ENCODE measurements at places on chromosomes 12 and 14.

- peak; percentile 78 for DNase-seq
Observed at GRCh38 chr14:96616161-96616721, 114.1 kb downstream of the PAPOLA start.

DNA sequence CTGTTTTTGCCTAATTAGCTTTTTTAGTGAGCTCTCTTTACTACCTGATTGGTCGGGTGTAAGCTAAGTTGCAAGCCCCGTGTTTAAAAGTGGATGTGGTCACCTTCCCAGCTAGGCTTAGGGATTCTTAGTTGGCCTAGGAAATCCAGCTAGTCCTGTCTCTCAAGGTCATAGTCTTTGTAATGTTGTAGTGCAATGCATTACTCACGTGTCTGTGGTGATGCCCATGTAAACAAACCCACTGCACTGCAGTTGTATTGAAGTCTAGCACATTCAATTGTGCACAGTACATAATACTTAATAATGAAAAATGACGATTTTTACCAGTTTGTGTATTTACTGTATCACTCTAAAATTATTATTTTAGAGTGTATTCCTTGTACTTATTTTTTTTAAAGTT, 335.5 kb downstream of the NUAK1 start:
- no peak for DNase-seq

GRCh38 chr12:39427360-39427808, 15.5 kb downstream of the KIF21A start:
- DNase-seq = no peak

GRCh38 chr14:54695196-54695595, 128.3 kb downstream of the SAMD4A start:
- DNase-seq = no peak

GRCh38 chr14:24965934-24966578, 83.9 kb downstream of the STXBP6 start:
- no peak for DNase-seq

DNA sequence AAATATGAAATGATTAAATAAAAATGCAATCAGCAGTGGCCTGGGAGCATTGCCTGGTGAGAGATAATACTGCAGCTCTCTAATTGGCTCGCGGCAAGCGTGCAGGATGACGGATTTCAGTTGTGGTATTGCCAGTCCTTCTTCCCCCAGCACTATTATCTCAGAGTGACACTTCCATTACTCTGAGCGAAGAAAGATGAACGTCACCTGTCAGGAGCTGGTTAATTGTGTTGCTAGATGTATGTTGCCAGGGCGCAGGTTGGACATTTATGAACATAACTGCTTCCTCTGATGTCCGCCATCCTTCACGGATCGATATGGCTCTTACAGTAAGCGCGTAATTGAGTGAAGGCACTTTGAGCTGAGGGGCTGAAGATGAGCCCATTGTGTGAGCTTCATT, 374.9 kb downstream of the PDZRN4 start:
- no peak for DNase-seq

GRCh38 chr12:64147011-64147631, 75.0 kb downstream of the KICS2 start:
- DNase-seq = no peak

DNA sequence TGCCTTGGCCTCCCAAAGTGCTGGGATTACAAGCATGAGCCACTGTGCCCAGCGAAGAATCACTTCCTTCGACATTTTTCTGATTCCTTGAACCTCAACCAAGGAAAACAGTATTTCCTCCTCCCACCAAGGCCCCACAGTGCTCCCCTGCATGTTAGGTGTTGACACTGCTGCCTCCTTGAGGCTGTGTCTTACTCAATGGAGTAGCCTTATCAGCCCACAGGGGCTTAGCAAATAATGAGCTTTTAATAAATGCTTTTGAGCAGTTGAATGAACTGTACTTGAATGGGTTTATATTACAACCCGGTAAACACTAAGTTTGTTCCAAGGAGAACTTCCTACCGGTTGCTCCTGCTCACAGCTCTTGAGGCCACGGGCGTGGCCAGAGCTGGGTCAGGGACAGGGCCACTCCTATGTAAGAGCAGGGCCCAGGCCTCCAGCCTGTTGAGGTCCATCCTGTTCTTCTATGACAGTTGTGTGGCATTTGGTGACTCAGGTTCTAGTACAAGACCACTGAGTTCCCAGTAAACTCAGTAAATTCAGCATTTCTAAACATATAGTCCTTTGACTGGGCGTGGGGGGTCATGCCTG, 36.8 kb upstream of the TUBA1A start:
- DNase-seq = peak; percentile 89

- DNase-seq = peak; percentile 14
Observed at GRCh38 chr14:42047421-42048055, 440.9 kb downstream of the LRFN5 start.

GRCh38 chr14:77316872-77317301, 3.8 kb downstream of the POMT2 start:
- DNase-seq = no peak

DNA sequence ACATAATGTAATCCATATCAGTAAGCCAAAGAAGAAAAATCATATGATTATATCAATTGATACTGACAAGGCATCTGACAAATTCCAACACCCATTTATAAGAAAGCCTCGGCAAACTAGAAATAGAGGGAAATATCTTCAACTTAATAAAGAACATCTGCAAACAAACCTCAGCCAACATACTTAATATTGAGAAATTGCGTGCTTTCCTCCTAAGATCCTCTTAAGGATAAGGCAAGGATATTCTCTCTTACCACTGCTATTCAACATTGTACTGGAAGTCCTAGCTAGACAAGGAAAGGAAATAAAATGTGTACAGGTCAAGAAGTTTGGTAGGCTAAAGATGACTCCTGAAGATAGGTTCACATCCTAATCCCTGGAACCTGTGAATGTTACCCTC, 115.9 kb downstream of the DERA start:
- DNase-seq = no peak

DNA sequence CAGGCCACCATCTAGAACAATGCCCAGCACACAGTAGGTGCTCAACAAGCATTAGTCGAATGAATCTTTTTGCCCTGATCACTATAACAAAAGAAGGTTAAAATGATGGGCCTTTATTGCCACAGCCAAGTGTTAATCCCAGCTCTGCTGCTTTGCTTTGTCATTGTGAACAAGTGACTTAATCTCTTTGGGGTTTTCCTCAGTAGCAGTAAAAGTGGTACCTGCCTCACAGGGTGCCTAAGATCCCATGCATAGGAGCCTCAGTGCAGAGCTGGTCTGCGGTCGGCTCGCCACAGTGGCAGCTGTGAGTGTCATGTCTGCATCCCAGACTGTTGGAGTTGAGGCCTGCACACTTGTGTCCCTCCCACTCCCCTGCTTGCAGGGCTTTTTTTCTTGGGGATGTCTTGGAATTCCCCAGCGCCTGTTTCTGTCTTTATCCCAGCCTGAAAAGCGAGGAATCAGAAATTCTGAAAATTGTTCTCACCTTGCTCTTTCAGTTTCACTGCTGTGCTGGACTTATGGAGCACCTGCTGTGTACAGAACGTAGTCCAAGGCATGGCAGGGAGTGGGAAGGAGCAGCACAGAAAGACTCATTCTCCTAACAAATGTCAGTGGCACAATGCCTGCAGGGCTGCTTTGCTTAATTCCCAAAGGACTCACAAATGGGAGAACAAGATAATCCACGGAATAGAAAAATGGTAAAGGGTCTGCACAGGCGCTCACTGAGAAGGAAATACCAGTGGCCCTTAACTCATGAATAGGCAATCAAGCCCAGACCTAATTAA, 90.8 kb downstream of the EML1 start:
- DNase-seq = peak; percentile 37

DNA sequence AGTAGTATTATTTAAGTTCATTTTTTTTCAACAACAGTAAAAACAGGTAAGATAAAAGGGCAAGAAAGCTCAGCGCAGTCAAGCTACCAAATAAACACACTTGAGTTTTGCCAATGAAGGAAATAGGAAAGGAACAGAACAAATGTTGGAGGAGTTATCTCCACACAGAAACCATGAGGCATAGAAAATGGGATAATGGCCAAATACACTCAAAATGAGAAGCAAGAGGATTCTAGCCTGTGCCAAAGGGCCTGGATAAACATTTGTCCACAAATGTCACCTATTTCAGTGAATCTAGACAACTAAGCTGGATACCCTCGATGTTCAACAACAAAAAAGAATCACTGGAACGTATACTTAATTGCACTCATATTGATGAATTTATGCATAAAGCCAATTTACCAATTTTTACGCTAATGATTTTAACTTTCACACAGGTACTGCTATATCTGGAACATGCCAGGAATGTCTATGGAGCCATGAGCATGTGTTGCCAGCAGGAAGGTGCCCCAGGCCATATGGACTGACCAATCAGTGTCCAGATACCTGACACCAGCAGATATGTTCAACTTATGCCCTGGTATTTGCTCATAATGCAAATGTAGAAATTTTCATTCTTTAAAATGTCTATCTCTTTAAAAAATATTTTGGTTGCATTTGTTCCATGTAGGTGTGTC, 21.1 kb downstream of the ST8SIA1 start:
- no peak for DNase-seq

DNA sequence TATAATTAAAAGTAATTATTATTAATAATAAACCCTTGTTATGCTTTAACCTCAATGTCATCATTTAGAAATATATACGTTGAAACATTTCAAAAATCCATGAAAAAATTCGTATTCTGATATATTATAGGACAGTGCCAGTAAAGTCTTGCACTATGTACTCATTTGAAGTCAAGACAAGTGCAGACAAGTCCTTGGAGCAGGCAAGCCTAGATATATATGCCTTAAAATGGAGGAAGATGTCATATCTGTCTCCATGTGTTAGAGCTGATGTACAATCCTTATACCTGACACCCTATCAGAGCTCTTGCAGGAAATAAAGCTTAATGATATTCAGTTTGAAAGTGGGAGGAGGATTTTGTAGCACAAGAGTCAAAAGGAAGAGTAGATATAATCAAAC, 310.4 kb downstream of the KCNH5 start:
- no peak for DNase-seq

- no peak for DNase-seq
Observed at GRCh38 chr14:67963545-67963944, 144.0 kb downstream of the RAD51B start.

- no peak for DNase-seq
Observed at GRCh38 chr14:75723716-75724115, 62.7 kb downstream of the TTLL5 start.

GRCh38 chr12:92289629-92290349, 144.1 kb upstream of the BTG1 start:
- no peak for DNase-seq

DNA sequence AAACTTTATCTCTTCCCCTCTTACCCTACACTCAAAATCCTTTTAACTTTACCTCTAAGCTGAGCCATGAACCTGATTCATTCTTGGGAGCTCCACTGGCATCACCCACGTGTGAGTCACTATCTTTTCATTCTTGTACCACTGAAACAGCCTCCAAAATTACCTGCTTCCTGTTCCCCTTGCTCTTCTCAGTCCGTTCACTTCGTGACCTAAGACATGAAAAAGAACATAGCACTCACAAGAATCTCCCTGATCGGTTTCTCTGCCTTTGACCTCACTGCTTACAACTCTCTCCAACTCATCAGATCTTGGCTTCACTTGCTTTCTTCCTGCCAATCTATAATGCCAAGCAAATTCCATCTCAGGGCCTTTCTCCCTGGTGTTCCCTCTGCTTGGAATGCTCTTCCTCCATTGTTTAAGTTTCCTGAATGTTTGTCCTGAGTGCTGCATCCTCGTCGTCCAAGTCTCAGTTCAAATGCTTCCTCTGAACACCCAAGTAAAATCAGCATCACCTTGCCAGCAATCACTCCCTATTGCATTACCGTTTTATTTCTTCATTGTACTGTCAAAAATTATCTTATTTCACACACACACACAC, 9.2 kb downstream of the GLIPR1 start:
- no peak for DNase-seq

- no peak for DNase-seq
Observed at GRCh38 chr14:93994919-93995682, 2.0 kb upstream of the CCDC197 start.

DNA sequence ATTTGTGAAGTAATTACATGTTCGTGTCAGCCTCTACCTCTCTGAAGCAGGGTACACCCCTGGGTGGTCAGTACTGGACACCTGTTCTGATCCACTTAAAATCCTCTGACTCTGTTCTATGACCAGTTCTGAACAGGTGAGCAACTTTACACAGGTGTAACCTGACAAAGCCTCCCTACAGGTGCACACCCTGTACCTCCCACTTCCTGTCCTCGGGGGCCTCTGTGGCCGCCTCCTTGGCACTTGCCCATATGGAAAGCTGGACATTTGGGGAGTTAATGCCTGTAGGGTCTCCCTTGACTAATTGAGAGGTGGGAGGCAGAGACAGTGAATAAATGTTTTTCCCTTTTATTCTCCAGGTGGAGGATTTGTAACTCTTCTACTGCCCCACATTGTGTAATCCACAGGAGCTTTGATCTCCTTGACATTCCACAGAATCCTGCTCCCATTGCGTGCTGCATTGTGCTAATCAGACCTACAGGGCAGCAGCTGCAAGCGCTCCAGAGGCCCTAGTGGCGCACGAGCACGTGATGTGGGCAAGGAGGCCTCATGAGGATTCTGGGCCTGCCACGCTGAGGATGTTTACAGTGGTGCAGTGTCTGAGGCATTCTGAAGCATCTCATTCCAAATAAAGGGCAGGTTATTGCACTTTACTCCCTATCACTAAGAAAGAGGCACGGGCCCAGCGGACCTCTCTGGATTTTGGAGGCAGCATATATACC, 45.8 kb upstream of the BATF start:
- DNase-seq = peak; percentile 13

DNA sequence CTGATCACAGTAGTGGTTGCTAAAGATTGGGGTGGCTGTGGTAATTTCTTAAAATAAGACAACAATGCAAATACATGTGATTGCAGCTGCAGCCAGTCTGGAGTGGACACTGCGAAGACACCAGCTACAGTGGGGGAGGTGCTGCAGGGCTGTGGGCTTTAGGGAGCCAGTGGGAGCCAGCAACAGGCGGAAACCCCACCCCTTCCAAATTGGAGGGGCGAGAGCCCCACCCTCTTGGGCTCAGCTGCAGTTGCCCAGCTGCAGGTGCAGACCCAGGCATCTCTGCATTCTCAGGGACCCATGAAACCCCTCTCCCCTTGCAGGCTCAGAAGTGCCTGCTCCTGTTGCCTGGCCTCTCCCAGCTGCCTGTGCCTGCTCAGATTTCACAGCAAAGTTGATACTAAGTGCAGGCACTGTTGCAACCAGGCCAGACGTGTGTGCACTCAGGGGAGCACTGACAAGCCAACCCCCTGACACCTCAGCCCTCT, 104.8 kb downstream of the MYF5 start:
- no peak for DNase-seq

Data from NCI-H82 (cell line).